NT2/D1 (cell line): ENCODE measurements at places on chromosomes 4 and X.
A peak's percentile ranks its signal among the peaks of the same experiment; 100 is the strongest.

- DNase-seq, result peak; percentile 83
These were observed at the start of gene LAMP2 for GRCh38 chrX:120468825-120469525. TSS of gene LAMP2 (minus strand) at chrX:120469296. CDS start at chrX:120469169, 127 bp downstream.

GRCh38 chrX:41824551-41824950 is 98.8 kb downstream of the CASK start:
- no peak for DNase-seq

- DNase-seq, result no peak
These were observed 86.5 kb downstream of the ATG4A start for GRCh38 chrX:108178143-108178498.

DNA sequence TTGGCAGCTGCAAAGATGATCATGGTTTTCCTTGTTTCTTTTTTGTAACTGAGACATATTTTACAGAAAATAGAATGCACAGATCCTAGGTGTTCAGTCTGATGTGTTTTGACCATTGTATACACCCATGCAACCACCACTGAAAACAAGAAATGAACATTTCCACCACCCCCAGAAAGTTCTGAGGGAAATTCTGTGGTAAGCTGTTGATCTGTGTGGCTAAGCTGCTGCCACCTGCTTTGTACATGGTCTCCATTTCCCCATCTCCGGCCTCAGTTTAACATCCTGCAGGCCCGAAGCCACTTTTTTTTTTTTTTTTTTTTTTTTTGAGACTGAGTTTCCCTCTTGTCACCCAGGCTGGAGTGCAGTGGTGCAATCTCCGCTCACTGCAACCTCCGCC is 65.3 kb downstream of the NYX start:
- no peak for DNase-seq

DNA sequence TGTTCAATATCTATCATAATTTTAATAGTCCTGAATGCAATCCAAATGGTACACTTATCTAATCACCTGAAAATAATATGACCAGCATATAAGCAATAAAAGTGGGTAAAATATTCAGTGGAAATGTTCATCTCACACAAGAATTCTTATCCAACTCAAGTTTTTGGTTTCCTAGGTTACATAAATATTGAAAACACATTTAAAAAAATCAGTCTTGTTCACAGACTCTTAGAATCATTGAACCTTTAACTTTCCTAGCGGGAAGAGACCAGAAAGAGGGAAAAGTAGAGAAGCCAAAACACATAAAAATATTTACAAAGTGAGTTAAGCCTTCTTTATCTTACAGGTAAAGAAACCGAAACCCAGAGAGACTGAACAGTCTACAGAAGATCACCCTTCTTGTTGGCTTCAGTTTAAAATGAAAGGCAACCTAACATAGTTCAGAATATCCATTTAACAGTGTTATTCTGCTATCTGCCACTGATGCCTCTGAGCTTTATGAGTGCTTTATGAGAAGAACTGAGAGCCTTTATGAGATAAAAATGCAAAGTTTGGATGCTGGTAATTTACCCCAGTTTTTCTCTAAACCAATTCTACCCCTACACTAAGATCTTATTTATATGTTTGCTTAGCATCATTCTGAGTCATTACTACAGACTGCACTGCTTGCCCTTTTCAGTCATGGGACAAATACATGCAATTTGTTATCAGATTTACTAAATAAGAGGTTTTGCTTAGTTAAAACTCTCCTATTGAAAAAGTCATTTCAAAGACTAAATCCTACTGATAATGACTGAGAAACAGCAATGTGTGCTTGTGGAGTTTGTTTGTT is 453.3 kb upstream of the INTU start:
- no peak for DNase-seq

- DNase-seq, result no peak
These were observed 425.6 kb downstream of the IL1RAPL1 start for GRCh38 chrX:29012867-29013266.

- no peak for DNase-seq
These were observed 37.0 kb downstream of the NAT8L start for GRCh38 chr4:2096073-2096609.

DNA sequence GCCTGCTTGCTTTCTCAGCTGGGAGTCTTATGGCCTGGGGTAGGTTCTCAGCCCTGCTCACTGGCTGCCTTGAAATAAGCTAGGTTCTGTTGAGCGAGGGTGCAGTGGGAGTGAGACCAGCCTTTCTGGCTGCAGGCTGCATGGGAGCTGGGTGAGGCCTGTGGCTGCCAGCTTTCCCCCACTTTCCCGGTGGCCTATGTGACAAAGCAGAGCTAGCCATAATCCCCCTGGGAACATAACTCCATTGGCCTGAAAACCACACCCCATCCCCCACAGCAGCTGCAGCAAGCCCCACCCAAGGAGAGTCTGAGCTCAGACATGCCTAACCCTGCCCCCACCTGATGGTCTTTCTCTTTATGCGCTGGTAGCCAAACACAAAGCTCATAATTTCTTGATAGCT is 118.9 kb downstream of the KLHL4 start:
- no peak for DNase-seq

- DNase-seq, result no peak
These were observed 82.4 kb downstream of the MTNR1A start for GRCh38 chr4:186472948-186473347.

- DNase-seq, result no peak
These were observed 558.8 kb upstream of the GRIA3 start for GRCh38 chrX:122625239-122625638.

GRCh38 chr4:113837397-113837796 is 75.9 kb upstream of the CAMK2D start:
- DNase-seq, result no peak

DNA sequence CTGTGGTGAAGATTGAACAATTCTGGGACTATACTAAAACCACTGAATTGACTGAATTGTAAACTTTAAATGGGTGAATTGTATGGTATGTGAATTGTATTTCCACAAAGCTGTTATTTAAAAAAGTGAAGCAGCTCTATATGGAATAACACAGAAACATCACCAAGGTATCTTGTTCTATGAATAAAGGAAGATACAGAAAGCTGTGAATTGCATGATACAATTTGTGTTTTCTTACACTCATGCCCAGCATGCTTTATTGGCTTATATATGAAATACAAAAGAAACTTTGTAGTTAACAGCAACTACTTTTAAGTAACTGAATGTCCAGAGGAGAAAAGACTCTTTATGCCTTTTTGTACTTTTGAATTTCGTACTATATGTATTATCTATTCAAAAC is 11.5 kb downstream of the CBR4 start:
- DNase-seq, result no peak

GRCh38 chr4:169540774-169541173 is 71.6 kb downstream of the NEK1 start:
- DNase-seq, result no peak
